ENCODE measurements at places on chromosomes 5 and 9. TPM values are rescaled to one million over a fixed set of nuclear protein-coding genes. Genes with fewer than 3 reads are reported as not detected.

PCDHGB6 gene
- total RNA-seq = 5.9 TPM

PCDHGB1 gene
- 2.1 TPM for total RNA-seq

PLAC8L1 gene
- total RNA-seq = not detected

HMGCR gene
- total RNA-seq = 166 TPM

NCS1 gene
- 19.9 TPM for total RNA-seq

PALM2AKAP2 gene
- total RNA-seq = 24.4 TPM

UNC13B gene
- total RNA-seq = 76.0 TPM

SOX30 gene
- total RNA-seq = not detected

- no peak overlapping the region for H3K4me3 ChIP-seq
- no peaks in the 10 kb centered on the region for H3K27me3 ChIP-seq
- DNase-seq = no peak
- H3K27ac ChIP-seq = no peak overlapping the region
- no peaks in the 10 kb centered on the region for H3K36me3 ChIP-seq
Measured at GRCh38 chr5:92761585-92761984, 819.4 kb downstream of the NR2F1-AS1 start.

DNA sequence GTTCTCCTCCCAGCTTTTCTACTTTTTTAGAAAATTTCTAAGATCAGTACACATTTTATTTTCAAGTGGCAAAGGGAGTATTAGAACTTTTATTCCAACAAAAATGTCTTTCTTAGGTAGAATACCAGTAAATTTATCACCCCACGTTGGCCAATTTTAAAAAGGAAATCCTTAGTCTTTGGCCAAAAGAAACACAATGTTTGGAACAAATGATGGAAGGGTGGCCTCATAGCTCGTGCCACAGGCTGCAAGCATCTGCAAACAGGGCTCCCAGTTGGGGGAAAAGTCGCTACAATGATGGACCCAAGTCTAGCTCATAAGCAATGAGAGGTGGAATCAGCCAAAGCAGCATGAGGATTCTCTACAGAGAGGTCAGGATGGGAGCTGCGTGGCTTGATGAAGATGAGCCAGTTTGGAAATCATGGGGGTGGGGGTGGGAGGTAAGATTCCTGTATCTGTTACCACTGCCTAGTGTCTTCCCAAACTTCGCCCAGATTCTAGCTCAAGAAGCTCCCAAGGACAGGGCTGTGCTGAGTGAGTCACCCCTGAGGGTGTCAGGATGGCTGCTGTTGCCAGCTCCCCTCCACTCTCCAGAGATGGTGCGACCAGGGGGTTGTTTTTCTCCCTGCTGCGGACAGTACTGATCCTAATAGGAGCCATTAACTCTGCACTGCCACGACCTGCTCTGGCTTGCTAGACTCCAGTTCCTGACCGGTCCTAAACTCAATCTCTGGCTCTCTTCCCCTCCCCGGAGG lies 75.6 kb downstream of the DCP2 start:
- H3K36me3 ChIP-seq = peaks cover 5% of the 10 kb centered on the region
- H3K27me3 ChIP-seq = no peaks in the 10 kb centered on the region
- no peak overlapping the region for H3K4me3 ChIP-seq
- DNase-seq = no peak

GRCh38 chr9:115099901-115100300 lies 18.1 kb downstream of the TNC start:
- DNase-seq = no peak
- no peak overlapping the region for H3K4me3 ChIP-seq
- no peaks in the 10 kb centered on the region for H3K4me1 ChIP-seq
- H3K36me3 ChIP-seq = no peaks in the 10 kb centered on the region

DNA sequence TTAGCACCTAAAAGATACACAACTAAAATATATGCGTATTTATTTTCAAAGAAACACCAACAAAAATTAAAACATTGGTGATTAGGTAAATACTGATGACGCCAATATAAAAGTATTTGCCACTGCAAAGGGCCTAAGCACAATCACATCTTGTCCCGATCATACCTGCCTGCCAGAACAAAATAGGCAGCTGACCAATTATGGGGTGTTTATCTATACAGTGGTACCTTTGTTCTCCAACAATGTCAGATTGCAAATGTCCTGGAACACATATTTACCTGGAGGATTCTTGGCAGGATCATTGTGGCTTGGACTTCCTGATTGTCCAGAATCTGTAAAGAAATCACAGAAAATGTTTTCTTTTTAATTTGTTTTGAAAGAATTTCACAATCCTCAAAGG lies 134.5 kb downstream of the NFIB start:
- H3K36me3 ChIP-seq = no peaks in the 10 kb centered on the region
- no peaks in the 10 kb centered on the region for H3K27me3 ChIP-seq
- no peak for DNase-seq

DNA sequence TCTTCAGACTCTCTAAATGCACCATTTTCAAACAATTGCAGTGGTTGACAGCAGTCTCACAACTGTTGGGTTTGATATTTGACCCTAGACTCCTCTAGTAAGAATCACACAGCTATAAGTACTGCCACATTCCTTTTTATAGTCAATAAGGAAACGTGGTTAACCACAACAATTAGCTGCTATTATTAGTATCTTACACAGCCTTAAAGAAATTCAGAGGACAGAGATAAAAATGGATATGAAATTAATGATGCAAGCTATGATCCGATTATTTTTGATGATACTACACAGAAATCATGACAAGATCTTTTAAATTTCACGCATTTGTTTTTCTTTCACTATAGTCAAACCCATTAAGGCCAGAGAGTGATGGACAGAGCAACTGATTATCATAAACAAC lies 288.6 kb upstream of the C9orf72 start:
- no peak overlapping the region for H3K4me3 ChIP-seq
- no peak overlapping the region for H3K27ac ChIP-seq
- H3K27me3 ChIP-seq = no peaks in the 10 kb centered on the region
- no peaks in the 10 kb centered on the region for H3K4me1 ChIP-seq
- no peak for DNase-seq

DNA sequence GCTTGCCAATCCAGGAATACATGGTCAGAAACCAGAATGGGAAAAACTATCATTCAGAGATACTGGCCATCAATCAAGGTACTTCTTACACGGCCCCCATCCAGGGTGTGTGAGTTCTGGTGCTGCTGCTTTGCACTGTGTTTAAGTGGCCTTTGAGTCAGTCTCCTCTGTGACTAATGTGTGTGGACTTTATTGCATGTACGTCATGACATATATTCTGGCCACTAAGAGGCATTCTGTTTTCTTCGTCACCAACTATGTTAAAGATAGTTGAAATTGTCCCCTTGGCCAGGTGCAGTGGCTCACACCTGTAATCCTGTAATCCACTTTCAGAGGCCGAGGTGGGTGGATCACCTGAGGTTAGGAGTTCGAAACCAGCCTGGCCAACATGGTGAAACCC lies 8.5 kb downstream of the EXOSC3 start:
- DNase-seq = no peak
- H3K27me3 ChIP-seq = no peaks in the 10 kb centered on the region
- no peak overlapping the region for H3K4me3 ChIP-seq
- no peaks in the 10 kb centered on the region for H3K36me3 ChIP-seq

- no peaks in the 10 kb centered on the region for H3K36me3 ChIP-seq
- no peak overlapping the region for H3K4me3 ChIP-seq
- H3K4me1 ChIP-seq = no peaks in the 10 kb centered on the region
- no peak for DNase-seq
- H3K27me3 ChIP-seq = no peaks in the 10 kb centered on the region
Measured at GRCh38 chr9:31140316-31140715, 1244.1 kb upstream of the ACO1 start.

- H3K27ac ChIP-seq = no peak overlapping the region
- H3K36me3 ChIP-seq = no peaks in the 10 kb centered on the region
- no peak for DNase-seq
- no peaks in the 10 kb centered on the region for H3K4me1 ChIP-seq
Measured at GRCh38 chr5:133801955-133802751, 166.3 kb downstream of the C5orf15 start.

DNA sequence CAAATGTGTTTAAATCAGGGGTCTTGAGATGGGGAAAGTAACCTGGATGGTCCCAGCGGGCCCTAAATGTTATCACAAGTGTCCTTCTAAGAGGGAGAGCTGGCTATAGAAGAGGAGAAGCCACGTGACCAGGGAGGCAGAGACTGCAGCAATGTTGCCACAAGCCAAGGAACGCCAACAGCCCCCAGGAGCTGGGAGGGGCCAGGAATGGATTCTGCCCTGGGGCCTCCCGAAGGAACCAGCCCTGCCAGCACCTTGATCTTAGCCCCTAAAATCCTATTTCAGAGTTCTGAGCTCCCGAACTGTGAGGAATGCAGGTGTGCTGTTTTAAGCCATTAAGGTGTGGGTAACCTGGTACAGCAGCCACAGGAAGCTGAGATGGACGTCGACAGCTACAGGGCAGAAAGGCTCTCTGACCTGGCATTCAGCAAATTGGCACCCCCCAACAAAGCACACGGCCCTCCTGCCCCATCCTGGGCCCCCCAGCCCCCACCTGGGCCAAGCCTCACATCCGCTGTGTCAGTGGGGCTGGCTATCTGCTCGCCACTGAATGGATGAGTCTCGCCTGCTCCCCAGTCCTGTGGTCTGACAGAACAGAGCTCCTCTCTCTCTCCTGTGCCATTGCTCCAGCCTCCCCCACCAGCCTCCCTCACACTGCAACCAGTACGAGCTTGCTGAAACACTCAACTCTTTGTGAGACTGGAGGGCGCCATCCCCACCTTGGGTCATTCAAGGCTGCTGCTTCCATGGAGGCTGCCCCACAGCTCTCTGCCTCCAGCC lies 78.8 kb downstream of the ADAMTS2 start:
- H3K4me3 ChIP-seq = no peak overlapping the region
- H3K36me3 ChIP-seq = no peaks in the 10 kb centered on the region

GRCh38 chr5:74956278-74956677 lies 90.1 kb upstream of the FAM169A start:
- DNase-seq = no peak
- H3K27ac ChIP-seq = no peak overlapping the region
- H3K27me3 ChIP-seq = no peaks in the 10 kb centered on the region
- no peak overlapping the region for H3K4me3 ChIP-seq
- H3K36me3 ChIP-seq = no peaks in the 10 kb centered on the region

GRCh38 chr9:29769019-29769418 lies 2195.7 kb upstream of the C9orf72 start:
- H3K27me3 ChIP-seq = no peaks in the 10 kb centered on the region
- no peak overlapping the region for H3K4me3 ChIP-seq
- DNase-seq = no peak
- H3K4me1 ChIP-seq = no peaks in the 10 kb centered on the region

GRCh38 chr9:14812806-14813205 lies 90.3 kb upstream of the CER1 start:
- no peaks in the 10 kb centered on the region for H3K36me3 ChIP-seq
- no peaks in the 10 kb centered on the region for H3K27me3 ChIP-seq
- DNase-seq = no peak

- H3K4me1 ChIP-seq = no peaks in the 10 kb centered on the region
- no peak overlapping the region for H3K27ac ChIP-seq
- no peaks in the 10 kb centered on the region for H3K27me3 ChIP-seq
- H3K36me3 ChIP-seq = no peaks in the 10 kb centered on the region
Measured at GRCh38 chr5:125348936-125349831, 602.7 kb upstream of the ZNF608 start.

DNA sequence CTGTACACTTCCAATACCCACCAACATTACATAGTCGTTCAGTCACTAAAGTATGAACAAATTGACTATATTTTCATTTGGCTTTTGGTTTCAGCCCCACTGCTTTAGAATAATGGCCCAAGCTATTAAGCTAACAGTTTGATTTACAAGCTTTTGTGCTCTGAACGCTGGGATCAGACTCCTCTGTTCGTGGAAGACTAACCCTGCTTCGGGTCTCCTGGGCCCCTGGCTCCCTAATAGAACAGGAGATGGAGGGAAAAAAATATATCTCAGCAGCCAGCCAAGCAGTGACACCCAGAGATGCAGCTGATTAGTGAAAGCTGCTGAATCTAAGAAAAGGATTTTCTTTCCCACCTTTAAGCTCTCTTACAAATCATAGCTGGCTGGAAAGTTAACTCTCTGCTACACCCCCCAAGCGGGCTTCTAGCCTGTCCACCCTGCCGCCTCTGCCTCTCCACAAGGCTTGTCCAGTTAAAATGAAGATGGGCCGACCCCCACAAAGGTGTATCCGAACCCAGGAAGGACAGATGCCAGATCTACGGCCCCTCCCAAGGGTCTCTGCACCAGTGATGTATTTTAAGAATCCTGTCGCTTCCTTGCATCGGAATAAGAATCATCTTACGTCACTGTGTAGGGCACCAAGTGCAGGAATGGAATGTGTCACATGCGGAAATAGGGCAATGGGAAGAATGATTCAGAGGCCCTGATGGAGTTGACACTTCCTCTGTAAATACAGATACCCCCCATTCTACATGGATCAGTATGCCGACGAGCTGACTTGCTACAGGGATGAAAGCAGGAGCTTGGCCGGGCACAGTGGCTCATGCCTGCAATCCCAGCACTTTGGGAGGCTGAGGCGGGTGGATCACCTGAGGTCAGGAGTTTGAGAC lies 33.4 kb upstream of the BARHL1 start:
- H3K4me1 ChIP-seq = no peaks in the 10 kb centered on the region
- H3K27ac ChIP-seq = no peak overlapping the region
- no peaks in the 10 kb centered on the region for H3K36me3 ChIP-seq
- DNase-seq = no peak
- H3K27me3 ChIP-seq = peaks cover 50% of the 10 kb centered on the region

GRCh38 chr5:127664093-127664492 lies 15.2 kb downstream of the CTXN3 start:
- H3K27me3 ChIP-seq = no peaks in the 10 kb centered on the region
- no peaks in the 10 kb centered on the region for H3K36me3 ChIP-seq
- DNase-seq = no peak
- no peak overlapping the region for H3K27ac ChIP-seq
- no peaks in the 10 kb centered on the region for H3K4me1 ChIP-seq
- H3K4me3 ChIP-seq = no peak overlapping the region

DNA sequence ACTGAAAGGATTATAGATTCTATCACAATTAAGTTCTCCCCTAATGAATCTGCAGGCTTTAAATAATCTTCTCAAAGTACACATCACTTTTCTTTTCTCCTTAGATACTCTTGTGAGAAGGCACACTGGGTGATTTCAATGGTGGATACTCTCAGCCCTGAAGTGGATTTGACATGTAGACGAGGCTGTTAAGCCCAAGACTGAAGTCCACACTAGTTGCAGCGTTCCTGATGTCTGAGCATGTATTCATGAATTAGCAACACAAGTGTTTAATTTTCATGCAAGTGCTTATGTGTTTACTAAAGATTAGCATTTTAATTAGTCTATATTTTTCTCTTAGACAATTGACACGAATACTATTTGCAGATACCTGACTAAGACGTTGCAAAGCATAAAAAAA lies 218.9 kb downstream of the TMEM161B start:
- no peak overlapping the region for H3K27ac ChIP-seq
- no peak overlapping the region for H3K4me3 ChIP-seq
- DNase-seq = no peak
- no peaks in the 10 kb centered on the region for H3K27me3 ChIP-seq
- H3K4me1 ChIP-seq = no peaks in the 10 kb centered on the region
- H3K36me3 ChIP-seq = no peaks in the 10 kb centered on the region

Measured in left lung (tissue), 14 donors.